ENCODE measurements at places on chromosomes 11 and 22. TPM values are rescaled to one million over a fixed set of nuclear protein-coding genes. Genes with fewer than 3 reads are reported as not detected.

The ANKK1 gene
- 0.24 TPM for total RNA-seq

The C22orf42 gene
- total RNA-seq: not detected

The ZNF70 gene
- 3.1 TPM for total RNA-seq

The GPHA2 gene
- total RNA-seq: not detected

The CADM1 gene
- total RNA-seq: 1.6 TPM

- H3K4me3 ChIP-seq: no peak within 1 kb of the TSS
- H3K4me1 ChIP-seq: no peaks in the 10 kb centered on the region
- no peaks in the 10 kb centered on the region for H3K36me3 ChIP-seq
- no peaks in the 10 kb centered on the region for H3K27me3 ChIP-seq
- H3K27ac ChIP-seq: no peak within 1 kb of the TSS
- no peak for DNase-seq
These were observed at the start of gene MS4A6E for GRCh38 chr11:60326955-60327354. Gene MS4A6E, plus strand, starts transcription at chr11:60327255. Its CDS starts 7,641 bp downstream, at chr11:60334896.

GRCh38 chr11:109153836-109154235 is 268.2 kb upstream of the C11orf87 start:
- H3K4me3 ChIP-seq: no peak overlapping the region
- H3K36me3 ChIP-seq: no peaks in the 10 kb centered on the region
- no peaks in the 10 kb centered on the region for H3K4me1 ChIP-seq
- DNase-seq: no peak
- no peaks in the 10 kb centered on the region for H3K27me3 ChIP-seq

GRCh38 chr11:128525411-128526243 is 61.7 kb downstream of the ETS1 start:
- peak; percentile 89 for DNase-seq
- H3K4me1 ChIP-seq: peaks cover 65% of the 10 kb centered on the region
- H3K27me3 ChIP-seq: no peaks in the 10 kb centered on the region

GRCh38 chr11:115249061-115249578 is 255.1 kb downstream of the CADM1 start:
- no peak overlapping the region for H3K4me3 ChIP-seq
- H3K27ac ChIP-seq: no peak overlapping the region
- H3K27me3 ChIP-seq: no peaks in the 10 kb centered on the region
- DNase-seq: no peak
- H3K4me1 ChIP-seq: no peaks in the 10 kb centered on the region

DNA sequence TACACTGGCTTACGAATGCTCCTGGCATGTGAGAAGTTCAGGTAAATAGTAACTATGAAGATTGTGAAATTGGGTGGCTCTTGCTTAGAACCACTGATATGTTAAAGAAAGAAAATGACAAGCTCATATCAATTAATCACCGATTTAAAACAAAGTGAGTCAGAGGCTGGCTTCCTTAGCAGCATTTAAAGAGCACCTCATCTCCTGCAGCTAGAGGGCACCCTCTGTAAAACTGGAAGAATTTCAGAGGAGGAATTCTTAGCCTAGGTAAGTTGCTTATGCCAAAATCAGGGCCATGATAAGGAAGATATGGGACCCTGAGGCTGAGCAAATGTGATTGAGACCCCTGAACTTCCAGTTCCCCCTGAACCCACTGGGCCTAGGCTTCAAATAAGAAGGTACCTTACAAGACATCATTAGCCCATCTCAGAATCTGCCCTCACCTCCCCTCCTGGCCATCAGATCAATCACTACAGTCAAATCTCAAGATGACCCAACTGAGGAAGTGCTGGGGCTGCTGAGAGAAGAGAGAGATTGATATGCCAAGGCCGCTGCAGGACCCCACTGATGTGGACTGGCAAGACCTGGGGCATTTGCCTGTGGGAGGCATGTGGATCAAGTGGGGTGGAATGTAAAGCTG is 8.6 kb upstream of the CD3E start:
- H3K4me3 ChIP-seq: no peak overlapping the region
- H3K27ac ChIP-seq: peak overlapping the region; percentile 44
- H3K4me1 ChIP-seq: peaks cover 15% of the 10 kb centered on the region
- peak; percentile 47 for DNase-seq
- H3K36me3 ChIP-seq: no peaks in the 10 kb centered on the region

DNA sequence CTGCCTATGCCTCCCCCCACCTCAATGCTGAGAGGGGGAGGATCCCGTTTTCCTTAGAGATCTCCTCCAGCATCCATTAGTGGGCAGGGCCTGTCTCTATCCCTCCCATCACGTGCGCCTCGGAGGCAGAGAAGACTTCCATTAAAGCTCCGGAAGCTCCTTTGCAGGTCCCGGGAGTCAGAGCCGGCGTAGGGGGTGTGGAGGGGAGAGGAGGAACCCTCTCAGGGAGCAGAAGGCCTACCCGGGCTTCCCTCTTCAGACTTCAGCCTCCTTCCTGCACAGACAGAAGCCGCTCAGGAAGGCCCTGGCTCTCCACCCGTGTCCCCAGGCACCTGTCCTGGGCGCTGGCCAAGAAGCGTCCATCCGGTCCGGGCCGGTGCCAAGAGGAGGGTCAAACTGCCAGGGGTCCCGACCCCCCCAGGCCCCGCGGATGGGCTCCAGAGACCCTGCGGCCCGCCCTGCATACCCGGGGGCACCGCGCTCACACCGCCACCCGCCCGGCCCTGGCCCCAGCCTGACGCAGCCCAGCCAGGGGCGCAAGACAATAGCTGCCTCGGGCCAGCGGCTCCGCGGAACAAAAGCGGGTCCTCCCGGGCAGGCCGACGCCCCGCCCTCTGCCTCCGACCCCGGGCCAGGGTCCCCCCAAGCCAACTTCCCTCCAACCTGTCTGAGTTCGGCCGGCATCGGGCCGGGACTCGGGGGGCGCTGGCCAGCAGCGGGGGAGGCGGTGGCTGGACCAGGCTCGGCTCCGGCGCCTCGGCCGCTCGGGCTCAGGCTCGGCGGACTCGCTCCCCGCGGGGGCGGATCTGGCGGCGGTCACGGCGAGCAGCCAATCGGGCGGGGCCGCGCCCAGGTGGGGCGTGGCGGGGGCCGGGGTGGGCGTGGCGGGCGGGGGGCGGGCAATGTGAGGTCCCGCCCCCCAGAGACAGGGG is 29.9 kb downstream of the ARVCF start:
- peak overlapping the region; percentile 46 for H3K4me3 ChIP-seq
- peak; percentile 26 for DNase-seq
- H3K36me3 ChIP-seq: no peaks in the 10 kb centered on the region

DNA sequence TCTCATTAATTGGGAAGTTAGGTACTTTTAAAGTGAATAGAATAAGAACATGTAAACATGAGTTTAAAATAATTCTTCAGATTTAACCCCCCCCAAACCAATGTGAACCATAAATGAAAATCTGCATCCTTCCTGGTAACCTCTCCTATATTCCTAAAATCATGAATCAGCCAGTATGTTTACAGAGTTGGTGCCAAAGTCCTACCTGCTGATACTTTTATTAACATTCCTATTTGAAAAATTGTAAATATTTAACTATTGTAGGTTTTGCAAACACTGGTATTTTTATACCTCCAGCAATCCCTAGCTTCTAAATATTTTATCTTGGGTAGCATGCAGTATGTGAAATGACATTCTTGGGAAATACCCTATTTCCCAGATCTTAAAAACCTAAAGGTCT is 278.2 kb downstream of the RAB38 start:
- H3K27ac ChIP-seq: no peak overlapping the region
- no peak overlapping the region for H3K4me3 ChIP-seq
- no peaks in the 10 kb centered on the region for H3K36me3 ChIP-seq
- no peaks in the 10 kb centered on the region for H3K4me1 ChIP-seq

DNA sequence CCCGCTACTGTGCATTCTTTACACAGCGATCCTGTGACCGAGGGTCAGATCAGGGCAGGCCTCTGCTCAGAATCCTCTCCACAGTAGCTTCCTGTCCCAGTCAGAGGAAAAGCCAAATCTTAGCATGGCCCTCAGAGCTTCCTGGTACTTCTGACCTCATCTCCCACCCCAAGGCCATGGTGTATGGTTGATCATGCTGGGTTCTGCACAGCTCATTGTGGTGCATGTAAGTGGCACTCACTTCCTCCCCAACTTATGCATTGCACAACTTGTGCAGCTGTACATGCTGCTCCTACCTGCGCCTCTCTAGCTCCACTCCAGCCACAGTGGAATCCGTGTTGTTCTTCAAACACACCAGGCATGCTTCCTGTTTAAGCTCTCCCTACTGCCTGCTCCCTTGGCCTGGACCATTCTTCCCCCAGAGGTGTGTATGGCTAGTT is 20.3 kb downstream of the BMAL1 start:
- peaks cover 52% of the 10 kb centered on the region for H3K4me1 ChIP-seq
- no peaks in the 10 kb centered on the region for H3K27me3 ChIP-seq
- DNase-seq: no peak
- no peak overlapping the region for H3K27ac ChIP-seq

All from naive thymus-derived CD4-positive, alpha-beta T cell (primary cell).